ENCODE measurements at places on chromosomes 4 and X. TPM values are rescaled to one million over a fixed set of nuclear protein-coding genes. Genes with fewer than 3 reads are reported as not detected.

FRMPD4 gene
- total RNA-seq = under 0.01 TPM

RPS6KA6 gene
- total RNA-seq = 0.19 TPM

VSIG4 gene
- total RNA-seq = not detected

SERTM2 gene
- total RNA-seq = not detected

GC gene
- total RNA-seq = not detected

VGLL1 gene
- not detected for total RNA-seq

PTTG2 gene
- total RNA-seq = not detected

HPGD gene
- 0.19 TPM for total RNA-seq

IL2 gene
- not detected for total RNA-seq

SULT1E1 gene
- total RNA-seq = 8.5 TPM

MAGED4 gene
- total RNA-seq = 10.5 TPM

RAB9B gene
- total RNA-seq = 0.28 TPM

PHOX2B gene
- total RNA-seq = not detected

FAM9B gene
- total RNA-seq = not detected

PF4V1 gene
- total RNA-seq = not detected

TLR7 gene
- not detected for total RNA-seq

DCX gene
- not detected for total RNA-seq

RNF175 gene
- total RNA-seq = not detected

HTT gene
- total RNA-seq = 33.3 TPM

OCIAD1 gene
- 64.3 TPM for total RNA-seq

TBX22 gene
- total RNA-seq = not detected

MUC7 gene
- total RNA-seq = not detected

ANKRD50 gene
- total RNA-seq = 68.3 TPM

DRP2 gene
- total RNA-seq = 0.47 TPM

NSUN7 gene
- under 0.01 TPM for total RNA-seq

CXCL6 gene
- 1.2 TPM for total RNA-seq

UCP1 gene
- total RNA-seq = not detected

GLRA3 gene
- total RNA-seq = not detected

VCX2 gene
- not detected for total RNA-seq

USP26 gene
- total RNA-seq = not detected

DSPP gene
- total RNA-seq = not detected

PLAC8 gene
- 0.09 TPM for total RNA-seq

CCNB3 gene
- total RNA-seq = 0.27 TPM

CPZ gene
- total RNA-seq = not detected

CCDC120 gene
- 0.45 TPM for total RNA-seq

KCTD8 gene
- total RNA-seq = not detected

DUSP21 gene
- total RNA-seq = not detected

SLC25A14 gene
- 10.4 TPM for total RNA-seq

CFI gene
- 9.5 TPM for total RNA-seq

ABCD1 gene
- 6.8 TPM for total RNA-seq

ATP2B3 gene
- total RNA-seq = under 0.01 TPM

SH3BGRL gene
- total RNA-seq = 29.1 TPM

S100P gene
- total RNA-seq = not detected

GSX2 gene
- total RNA-seq = not detected

TEX13C gene
- not detected for total RNA-seq

OTC gene
- total RNA-seq = not detected

ZNF330 gene
- 34.0 TPM for total RNA-seq
